ENCODE measurements at places on chromosomes 13 and 19.

DNA sequence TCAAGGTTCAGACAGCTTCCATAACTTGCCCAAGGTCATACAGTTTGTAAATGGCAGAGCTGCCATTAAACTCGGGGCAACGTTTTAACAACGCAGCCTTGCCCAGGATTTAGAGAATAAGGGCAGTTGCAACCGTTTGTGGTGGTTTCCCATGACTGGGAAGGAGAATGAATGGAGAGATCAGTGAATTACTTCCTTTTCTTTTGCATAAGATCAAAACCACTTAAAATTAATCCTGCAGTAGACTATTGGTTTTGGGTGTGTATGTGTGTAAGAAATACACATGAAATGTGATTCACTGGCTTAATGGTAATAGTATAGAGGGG, 179.1 kb upstream of the MIR17HG start:
- no peak for DNase-seq

- DNase-seq, result no peak
These were observed 21.9 kb downstream of the CILP2 start for GRCh38 chr19:19559931-19560330.

DNA sequence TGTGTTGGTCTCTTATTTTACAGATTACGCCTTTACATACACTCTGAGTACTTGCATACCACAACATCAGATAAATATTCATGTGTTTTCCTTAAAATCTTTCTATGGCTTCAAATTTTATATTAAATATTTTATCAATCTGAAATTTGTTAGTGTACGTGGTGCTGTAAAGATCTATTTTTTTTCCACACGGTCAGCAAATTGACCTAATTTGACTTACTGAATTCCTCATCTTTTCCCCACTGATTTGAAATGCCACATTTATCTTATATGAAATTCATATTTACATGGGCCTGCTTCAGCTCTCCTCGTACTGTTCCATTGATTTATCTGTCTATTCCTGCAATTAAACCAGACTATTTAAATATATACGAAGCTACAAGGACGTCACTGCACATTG, 433.8 kb upstream of the ZNF507 start:
- no peak for DNase-seq

DNA sequence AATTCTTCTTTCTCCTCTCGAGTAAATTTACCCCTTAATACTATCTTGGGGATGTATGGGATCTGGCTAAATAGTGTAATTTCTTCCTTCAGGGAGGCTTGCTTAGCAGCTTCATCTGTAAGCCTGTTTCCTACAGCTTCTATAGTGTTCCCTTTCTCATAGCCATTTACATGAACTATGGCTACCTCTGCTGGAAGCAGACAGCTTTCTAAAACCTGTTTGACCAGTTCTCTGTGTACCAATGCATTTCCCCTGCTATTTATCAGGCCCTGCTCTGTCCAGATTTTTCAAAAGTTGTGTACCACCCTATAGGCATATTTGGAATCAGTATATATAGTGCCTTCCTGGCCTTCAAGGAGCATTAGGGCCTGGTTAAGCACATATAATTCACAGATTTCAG, 113.6 kb upstream of the PCDH9 start:
- DNase-seq, result no peak

GRCh38 chr19:40691421-40692211, 1.2 kb upstream of the NUMBL start:
- no peak for DNase-seq

DNA sequence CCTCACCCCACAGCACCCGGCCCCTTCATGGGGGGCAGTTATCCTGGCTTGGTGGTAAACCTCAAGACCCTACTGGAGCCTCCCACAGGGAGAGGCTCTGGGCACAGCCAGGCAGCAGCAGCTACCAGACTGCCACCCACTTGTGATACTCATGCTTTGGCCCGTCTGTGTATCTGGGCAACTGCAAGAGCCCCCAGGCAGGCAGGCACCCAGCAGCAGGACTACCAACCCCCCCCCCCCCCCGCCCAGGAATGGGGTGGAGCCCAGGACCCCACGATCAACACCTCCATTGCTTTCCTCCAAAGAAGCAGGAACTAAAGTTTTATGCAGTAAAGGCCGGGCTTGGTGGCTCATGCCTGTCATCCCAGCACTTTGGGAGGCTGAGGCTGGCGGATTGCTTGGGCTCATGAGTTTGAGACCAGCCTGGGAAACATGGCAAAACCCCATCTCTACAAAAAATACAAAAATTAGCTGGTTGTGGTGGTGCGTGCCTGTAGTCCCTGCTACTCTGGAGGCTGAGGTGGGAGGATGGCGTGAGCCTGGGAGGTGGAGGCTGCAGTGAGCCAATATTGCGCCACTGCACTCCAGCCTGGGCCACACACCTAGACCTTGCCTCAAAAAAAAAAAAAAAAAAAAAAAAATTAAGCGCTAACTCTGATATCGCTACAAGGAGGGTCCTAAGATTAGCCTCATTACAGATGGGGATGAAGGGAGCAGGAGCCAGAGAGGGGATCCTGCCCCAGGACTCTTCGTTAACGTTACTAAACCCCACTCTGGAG, 1.1 kb upstream of the LYL1 start:
- DNase-seq, result no peak

GRCh38 chr13:37295573-37295972, 190.1 kb upstream of the CSNK1A1L start:
- no peak for DNase-seq

DNA sequence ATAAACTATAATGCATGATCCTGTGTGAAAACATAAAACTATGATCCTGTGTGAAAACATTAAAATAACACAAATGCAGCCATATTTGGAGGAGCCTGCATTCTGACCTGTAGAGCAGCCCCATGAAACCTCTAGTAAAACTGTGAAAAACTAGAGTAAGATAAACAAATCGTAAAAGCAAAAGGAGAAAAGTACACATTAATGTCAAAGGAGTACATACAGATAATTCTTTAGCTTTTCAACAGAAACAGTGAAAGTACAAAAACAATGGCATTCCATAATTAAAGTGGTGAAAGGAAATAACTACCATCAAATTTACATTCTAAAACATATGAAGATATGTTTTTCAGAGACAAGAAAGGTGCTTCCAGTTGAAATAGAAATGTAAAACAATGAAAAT, 1267.2 kb downstream of the SLITRK1 start:
- DNase-seq, result no peak

Measured in cortex of kidney (tissue), 1 donor.